LoVo (cell line): ENCODE measurements at places on chromosomes 7 and 10.

GRCh38 chr10:47261556-47261955 lies 38.4 kb upstream of the GDF10 start:
- no peak for DNase-seq

GRCh38 chr10:129683920-129684319 lies 216.9 kb downstream of the MGMT start:
- no peak for DNase-seq

DNA sequence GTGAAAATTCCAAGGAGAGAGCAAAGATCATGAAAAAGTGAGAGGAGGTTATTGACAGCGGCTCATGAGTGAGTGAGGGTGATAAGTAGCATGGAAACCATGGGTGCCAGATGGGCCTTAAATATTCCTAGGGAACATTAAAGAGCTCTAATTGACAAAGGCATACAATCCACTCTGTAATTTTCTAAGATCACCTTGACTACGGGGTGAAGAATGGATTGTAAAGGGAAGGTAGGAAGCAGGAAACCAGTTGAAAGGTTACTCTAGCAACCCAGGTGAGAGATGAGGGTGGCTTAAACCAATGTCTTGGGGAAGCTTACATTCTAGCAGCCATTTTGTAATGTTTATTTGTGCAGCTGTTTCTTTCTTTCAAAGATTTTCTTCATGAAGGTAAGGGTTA lies 75.7 kb downstream of the RSU1 start:
- DNase-seq: no peak

DNA sequence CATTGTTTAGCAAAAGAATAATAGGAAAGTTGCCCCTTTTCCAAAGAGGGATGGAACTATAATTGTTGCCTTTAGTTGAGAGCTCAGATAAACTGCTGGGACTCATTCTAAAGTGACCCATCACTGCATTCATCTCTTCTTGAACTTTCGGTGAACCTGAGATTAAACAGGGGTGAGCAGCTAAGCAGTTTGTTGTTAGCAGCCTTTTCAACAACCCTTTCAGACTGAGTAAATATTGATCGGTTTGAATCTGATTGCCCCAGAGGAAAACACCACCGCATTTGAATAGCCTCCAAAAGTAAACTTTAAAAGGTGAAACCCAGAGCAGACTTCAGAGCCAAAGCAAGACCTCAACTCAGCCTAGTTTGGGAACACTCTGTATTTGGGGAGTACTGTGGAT lies 4.7 kb downstream of the HOXA1 start:
- DNase-seq: no peak

DNA sequence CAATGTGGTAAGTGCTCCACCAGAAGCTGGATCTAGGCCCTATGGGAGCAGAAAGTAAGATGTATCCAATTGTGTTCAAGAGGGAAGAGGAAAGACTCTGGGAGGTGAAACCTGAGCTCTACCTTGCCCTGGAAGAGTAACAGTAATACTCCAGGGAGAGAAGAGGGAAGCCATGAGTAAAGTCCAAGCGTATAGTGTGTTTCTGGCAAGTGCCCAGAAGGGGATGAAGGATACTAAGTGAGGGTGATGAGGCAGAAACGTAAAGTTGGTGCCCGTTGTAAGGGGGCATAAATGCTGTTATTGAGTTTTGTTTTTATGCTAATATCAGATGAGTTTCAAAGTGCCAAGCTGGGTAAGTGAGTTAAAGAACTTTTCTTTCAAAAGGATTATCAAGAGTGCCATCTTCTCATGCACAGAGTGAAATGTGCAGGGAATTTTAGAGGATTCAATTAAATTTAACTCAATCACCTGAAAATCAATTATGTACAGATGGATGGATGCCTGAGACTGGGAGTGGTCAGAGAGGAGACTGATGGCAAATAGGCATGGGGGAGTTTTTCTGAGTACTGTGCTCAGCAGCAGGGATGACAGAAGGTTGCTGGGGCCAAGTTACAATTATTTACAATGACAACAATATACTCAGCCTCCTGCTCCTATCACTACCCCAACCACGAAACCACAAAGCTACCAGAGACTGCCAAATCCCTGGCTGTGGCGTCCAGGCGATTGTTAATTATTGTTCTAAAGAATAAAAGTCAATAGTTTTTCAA lies 123.3 kb upstream of the LAMB4 start:
- DNase-seq: no peak
